Activated CD8-positive, alpha-beta T cell treated with anti-CD3 and anti-CD28 coated beads for 36 hours (primary cell): ENCODE measurements at places on chromosomes 2 and 18. TPM values are rescaled to one million over a fixed set of nuclear protein-coding genes. Genes with fewer than 3 reads are reported as not detected.

DNA sequence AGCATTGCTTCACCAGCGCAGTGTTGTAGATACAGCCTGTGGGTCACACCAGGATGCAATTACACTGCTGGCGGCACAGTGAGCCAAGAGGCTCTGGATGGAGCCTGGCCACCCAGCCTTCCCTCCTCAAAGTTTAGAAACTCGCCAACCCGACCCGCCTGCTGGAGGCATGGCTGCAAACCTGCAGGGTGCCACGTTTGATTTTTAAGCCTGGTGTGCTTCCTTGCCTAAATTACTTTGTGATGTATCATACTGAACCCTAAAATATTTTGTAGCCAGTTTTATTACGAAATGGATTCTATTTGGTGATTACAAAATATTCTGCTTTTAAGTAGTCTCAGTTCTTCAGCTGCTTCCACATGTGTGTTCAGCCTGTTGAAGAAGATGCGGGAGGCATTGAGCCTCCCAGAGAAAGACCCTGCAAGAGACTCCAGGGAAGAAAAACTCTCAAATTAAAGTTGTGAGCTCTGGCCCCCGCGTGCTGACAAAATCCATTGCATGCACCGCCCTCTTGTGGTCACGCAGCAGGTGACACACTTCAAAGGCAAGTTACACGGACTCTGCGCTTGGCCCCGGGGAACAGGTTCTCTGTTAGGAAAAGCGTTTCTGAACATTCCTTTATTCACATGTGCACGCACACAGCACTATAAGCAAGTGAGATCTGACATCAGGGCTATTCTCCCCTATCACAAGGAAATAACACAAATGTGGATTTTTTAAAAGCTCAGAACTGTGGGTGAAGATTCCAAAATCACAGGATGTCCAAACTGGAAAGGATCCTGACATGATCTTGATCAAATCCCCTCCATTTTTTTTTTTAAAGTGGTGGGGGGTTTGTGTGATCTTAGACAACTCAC, 63.0 kb upstream of the TWIST2 start:
- DNase-seq, result peak; percentile 71

GRCh38 chr18:9403795-9404564, 69.4 kb downstream of the TWSG1 start:
- peak; percentile 25 for DNase-seq

- no peak for DNase-seq
These were observed 12.0 kb downstream of the MEMO1 start for GRCh38 chr2:31998731-31999383.

GRCh38 chr18:63676526-63677323, 15.0 kb upstream of the SERPINB3 start:
- no peak for DNase-seq

The EVA1A gene
- not detected for total RNA-seq

DNA sequence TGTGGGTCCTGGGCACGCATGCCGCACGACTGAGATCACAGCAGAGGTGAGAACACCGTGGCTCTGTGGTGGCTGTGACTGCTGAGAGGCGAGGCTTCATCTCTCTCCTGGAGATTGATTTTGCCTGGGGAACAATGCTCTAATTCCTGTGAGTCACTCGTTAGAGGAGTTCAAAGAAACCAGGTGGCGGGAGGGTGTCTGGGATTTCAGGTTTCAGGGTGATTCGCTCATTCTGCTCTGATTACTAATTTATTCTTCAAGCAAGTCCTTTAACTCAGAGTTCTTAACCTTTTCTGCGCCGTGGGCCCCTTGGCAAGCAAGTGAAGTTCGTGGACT, 56.3 kb downstream of the GLI2 start:
- DNase-seq, result no peak

DNA sequence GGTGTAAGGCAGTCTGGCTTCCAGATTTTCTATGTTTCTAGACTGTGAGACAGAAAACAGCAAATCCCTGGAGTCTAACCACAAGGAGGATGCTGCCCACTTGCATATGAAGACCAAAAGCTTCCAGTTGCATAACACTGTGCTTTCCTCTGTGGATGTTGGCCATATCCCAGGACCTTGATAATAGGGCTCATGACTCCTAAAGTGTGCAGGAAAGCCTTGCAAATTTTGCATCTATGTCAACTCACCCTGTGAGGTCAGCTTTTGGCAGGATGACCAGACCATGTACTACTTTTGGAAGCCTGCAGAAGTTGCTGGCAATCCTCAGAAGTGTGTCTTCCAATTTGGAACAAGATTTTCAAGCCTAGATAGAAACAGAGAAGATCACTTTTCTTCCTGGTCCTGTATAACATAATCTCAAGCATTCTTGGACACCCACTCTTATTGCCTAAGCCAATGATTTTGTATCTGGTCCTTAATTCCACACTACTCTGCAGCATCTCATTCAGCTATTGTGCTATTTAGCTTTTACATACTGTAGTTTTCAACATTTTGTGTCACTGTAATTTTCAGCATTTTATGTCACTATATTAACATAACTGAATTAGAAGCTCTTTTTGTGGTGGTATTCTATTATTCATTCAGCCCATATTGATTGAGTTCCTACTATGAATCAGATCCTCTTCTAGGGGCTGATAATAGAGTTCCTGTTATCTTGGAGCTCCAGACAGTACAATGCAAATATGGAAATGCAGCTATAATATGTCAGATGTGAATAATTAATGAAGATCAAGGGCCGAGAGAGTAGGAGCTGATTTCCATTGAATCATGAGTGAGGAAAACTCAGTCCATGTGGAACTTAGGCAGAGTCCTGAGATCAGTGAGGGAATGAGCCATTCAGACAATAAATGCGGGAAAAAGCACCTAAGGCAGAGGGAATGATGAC, 85.3 kb upstream of the RAB27B start:
- DNase-seq, result no peak

The PLCL1 gene
- total RNA-seq, result 0.69 TPM

The EVX2 gene
- total RNA-seq, result not detected

The PIAS2 gene
- 26.9 TPM for total RNA-seq

The ID2 gene
- total RNA-seq, result 85.7 TPM

DNA sequence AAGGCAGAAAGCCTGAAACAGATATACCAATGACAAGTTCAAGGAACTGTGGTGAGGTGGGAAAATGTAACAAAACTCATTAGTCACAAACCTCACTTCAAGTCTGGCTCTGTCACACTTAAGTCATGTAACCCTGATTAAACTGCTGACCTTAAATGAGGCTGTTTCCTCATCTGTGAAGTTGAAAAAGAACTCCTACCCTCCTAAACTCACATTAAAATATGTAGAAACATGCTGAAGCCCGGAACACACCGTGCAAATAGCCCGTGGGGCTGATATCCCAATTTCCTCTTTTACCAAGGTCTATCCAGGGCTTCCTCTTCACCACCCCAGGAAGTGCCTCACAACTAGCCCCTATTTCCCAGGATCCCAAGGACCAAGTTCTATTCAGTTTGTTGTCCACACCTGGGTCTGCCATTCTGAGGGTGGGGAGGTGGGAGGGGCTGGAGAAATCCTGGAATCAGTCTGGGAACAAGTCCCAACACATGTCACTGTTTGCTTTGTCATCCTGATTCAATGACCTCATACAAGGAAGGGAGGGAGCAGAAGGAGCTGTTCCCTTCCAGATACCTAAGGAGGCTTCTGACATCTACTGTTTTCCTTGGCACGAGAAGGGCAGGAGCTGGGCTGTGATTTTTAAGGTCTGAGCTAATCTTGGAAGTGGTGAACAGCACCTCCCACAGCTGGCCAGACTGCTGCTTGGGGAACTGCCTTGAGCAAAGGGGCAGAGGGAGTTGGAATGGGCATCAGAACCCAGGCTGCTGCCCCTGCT, 42.3 kb downstream of the SLC4A1AP start:
- DNase-seq, result no peak

- DNase-seq, result no peak
These were observed 3.7 kb downstream of the MYL12B start for GRCh38 chr18:3265564-3266033.

DNA sequence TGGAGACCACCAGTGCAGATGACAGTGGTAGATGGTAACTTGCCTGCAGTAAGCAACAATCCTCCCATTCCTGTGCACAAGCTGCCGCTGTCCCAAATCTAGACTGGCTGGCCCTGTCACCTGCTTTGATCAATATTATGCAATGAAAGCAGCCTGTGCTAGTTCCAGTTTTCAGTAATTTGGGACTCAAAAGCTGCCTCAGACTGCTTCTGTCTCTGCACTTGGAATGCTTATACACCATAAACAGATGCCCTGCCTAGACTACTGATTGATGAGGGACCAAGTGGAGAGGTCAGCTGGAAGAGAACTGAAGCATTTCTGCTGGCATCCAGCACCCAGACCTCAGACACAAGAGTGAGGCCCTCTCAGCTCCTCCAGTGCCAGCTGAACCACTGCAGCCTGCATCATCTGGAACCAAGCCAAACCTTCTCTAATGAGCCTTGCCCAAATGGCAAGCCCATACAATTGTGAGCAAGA, 24.9 kb downstream of the CCBE1 start:
- DNase-seq, result no peak

The AFTPH gene
- total RNA-seq, result 31.1 TPM

The TMEM18 gene
- 34.0 TPM for total RNA-seq

DNA sequence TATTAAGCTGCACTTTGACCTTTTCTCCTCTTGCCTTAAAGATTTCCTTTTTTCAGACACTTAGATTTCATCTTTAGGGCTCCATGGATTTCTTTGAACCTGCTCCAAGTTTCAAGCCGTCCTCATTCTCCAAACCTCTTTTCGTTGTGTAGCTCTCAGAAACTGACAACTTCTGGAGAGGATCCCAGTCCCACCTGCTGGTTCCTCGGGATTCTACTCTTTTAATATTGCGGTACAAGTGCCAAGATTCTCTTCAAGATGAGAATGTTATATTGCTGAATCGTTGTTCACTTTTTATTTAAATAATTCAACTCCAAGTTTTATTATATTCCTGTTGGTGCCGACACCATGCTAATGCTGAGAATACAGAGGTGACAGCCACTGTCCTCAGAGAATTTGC, 141.1 kb downstream of the CDH20 start:
- DNase-seq, result no peak

- no peak for DNase-seq
These were observed 368.3 kb upstream of the SALL3 start for GRCh38 chr18:78611201-78611800.

GRCh38 chr2:210844016-210844415, 287.6 kb downstream of the CPS1 start:
- no peak for DNase-seq

The CPO gene
- total RNA-seq, result not detected

- DNase-seq, result no peak
These were observed 179.7 kb downstream of the FAM210A start for GRCh38 chr18:13546638-13547037.
